NCI-H748 treated with DMSO at 0.1 percent for 48 hours (cell line): ENCODE measurements at places on chromosomes 2 and 18.

GRCh38 chr2:24785671-24786321, 7.4 kb downstream of the PTRHD1 start:
- DNase-seq = no peak

DNA sequence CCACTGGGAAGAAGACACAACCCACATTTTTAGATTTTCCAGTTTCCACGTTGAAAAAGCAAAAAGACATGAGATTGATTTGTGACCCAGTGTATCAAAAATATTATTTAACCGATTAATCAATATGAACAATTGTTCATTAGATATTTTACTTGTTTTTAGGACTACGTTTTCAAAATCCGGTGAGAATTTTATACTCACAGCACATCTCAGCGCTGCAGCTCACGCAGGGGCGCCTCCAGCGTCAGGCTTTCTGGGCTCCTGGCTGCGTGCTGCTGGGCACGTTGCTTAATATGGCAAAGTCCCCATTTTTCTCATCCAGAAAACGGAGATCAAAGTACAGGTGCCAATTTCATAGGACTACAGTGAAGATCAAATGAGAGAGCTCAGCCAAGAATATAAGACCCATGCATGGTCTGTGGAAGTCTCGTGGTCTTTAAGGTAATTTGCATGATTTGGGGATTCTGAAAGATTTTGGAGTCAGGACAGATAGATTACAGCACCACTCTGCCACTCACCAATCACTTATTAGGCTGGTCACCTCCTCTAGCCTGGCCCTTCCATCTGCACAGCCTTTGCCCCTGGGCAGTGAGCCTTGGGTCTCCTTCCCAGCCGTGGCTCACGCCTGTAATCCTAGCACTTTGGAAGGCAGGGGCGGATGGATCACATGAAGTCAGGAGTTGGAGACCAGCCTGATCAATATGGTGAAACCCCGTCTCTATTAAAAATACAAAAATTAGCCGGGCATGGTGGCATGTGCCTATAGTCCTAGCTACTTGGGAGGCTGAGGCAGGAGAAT, 36.2 kb downstream of the PTPN18 start:
- DNase-seq = peak; percentile 26

DNA sequence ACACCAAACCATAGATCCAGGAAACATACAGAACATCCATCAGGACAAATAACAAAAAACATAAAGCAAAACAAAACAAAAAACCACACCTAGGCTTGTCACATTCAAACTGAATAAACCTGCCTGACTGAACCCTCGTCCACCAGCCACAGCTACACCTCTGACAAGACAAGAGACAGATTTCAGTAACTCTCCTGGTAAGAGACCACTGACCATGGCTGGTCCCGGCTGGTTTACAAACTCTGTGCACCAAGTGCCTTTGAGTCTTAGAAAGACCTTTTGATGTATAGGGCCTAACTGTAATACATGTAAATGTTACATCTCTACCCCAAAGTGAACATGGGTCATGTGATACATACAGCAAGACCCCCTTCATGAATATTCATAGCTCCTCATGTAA, 4.8 kb upstream of the SLC66A2 start:
- no peak for DNase-seq

DNA sequence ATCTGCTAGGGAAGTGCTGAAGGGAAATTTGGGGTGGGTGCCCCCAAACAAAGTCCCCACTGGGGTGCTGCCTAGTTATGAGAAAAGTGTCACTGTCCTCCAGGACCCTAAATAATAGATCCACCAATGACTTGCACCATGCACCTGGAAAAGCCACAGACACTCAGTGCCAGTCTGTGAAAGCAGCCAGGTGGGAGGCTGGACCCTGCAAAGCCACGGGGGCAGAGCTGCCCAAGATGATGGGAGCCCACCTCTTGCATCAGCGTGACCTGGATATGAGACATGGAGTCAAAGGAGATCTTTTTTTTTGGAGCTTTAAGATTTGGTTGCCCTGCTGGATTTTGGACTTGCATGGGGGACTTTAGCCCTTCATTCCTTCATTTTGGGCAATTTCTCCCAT, 431.6 kb downstream of the ERBB4 start:
- no peak for DNase-seq

- no peak for DNase-seq
These were observed 837.7 kb downstream of the GALR1 start for GRCh38 chr18:78087338-78087737.

DNA sequence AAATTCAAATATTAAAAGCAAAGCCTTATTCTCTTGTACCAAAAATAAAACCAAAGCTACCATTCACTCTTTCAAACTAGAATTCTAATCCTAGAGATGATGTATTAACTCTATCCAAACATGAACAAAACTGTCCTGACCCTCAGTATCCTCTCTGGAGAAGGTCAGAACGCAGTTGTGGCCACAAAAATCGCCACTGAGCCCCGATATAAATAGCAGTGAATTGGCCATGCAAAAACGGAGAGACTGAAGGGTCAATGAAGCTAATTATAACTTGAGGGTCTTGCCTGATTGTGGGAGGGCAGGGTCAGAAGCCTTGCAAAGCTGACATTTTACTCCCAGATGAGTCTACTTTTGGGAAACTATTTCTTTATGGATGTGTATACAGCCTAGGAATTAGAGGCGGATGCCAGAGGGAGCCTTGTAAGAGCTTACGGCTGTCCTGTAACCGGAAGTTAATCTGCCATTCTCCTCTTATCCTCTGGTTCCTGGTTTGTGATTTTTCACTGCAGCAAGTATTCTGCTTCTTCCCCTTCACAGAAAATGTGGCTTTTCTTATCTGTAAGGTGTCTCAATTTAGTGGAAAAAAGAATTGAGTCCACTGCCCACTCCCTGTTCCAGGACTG, 28.1 kb downstream of the CAVIN2 start:
- no peak for DNase-seq

- DNase-seq = no peak
These were observed 72.1 kb upstream of the ARL5A start for GRCh38 chr2:151900331-151900730.

GRCh38 chr18:24656050-24656449, 195.6 kb downstream of the HRH4 start:
- no peak for DNase-seq

DNA sequence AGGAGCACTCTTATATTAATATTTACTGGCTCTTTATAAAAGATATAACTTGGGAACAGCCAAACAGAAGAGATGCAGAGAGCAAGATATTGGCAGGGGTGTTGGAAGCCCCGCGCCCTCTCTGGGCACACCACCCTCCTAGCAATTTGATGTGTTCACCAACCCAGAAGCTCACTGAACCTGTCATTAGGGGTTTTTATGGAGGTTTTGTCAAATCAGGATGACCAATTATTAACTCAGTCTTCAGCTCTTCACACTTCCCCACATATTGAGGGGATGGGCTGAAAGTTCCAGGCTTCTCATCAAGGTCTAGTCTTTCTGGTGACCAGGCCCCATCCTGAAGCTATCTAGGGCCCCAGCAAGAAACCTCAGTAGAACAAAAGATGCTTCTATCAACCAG, 10.9 kb upstream of the INO80D start:
- no peak for DNase-seq
